ENCODE measurements at places on chromosomes 4 and X. TPM values are rescaled to one million over a fixed set of nuclear protein-coding genes. Genes with fewer than 3 reads are reported as not detected.

GRCh38 chr4:176789955-176790354 is 2.8 kb downstream of the VEGFC start:
- H3K4me3 ChIP-seq, result no peak overlapping the region
- peaks cover 37% of the 10 kb centered on the region for H3K27me3 ChIP-seq
- H3K4me1 ChIP-seq, result peaks cover 2% of the 10 kb centered on the region
- H3K36me3 ChIP-seq, result no peaks in the 10 kb centered on the region

- no peak within 1 kb of the TSS for H3K4me3 ChIP-seq
- H3K27me3 ChIP-seq, result no peaks in the 10 kb centered on the region
- no peaks in the 10 kb centered on the region for H3K4me1 ChIP-seq
- no peaks in the 10 kb centered on the region for H3K36me3 ChIP-seq
Measured at GRCh38 chr4:70153937-70154336, at the start of gene PRR27. TSS of gene PRR27 (plus strand) at chr4:70154237. CDS start at chr4:70154376, 139 bp downstream.

DNA sequence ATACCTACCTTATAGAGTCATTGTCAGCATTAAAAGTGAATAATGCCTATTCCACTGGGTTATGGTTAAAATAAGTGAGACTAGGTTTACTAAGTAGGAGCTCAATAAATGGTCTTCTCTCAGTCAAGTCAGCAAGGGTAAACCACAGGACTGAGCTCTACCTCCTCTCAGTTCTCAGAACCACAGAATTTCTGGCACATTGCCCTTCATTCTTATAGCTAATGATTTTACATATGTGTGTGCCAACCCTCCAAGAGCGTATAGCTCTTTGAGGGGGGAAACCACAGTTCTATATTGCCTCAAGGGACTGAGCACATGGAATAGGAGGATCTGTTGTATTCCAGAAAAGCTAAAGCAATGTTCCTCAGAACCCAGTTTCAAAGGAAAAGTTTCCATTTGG is 124.8 kb downstream of the ATG4A start:
- no peaks in the 10 kb centered on the region for H3K36me3 ChIP-seq
- H3K27ac ChIP-seq, result no peak overlapping the region
- no peak for DNase-seq
- H3K4me3 ChIP-seq, result no peak overlapping the region
- no peaks in the 10 kb centered on the region for H3K27me3 ChIP-seq

Gene TAF7L
- total RNA-seq, result not detected

- no peaks in the 10 kb centered on the region for H3K36me3 ChIP-seq
- H3K27ac ChIP-seq, result no peak overlapping the region
- no peak overlapping the region for H3K4me3 ChIP-seq
- no peak for DNase-seq
Measured at GRCh38 chr4:71732706-71733105, 51.2 kb downstream of the GC start.

Gene CPZ
- not detected for total RNA-seq

GRCh38 chrX:133056341-133056740 is 40.6 kb downstream of the USP26 start:
- no peaks in the 10 kb centered on the region for H3K27me3 ChIP-seq
- no peaks in the 10 kb centered on the region for H3K4me1 ChIP-seq
- H3K27ac ChIP-seq, result no peak overlapping the region
- DNase-seq, result no peak
- H3K4me3 ChIP-seq, result no peak overlapping the region
- no peaks in the 10 kb centered on the region for H3K36me3 ChIP-seq

GRCh38 chr4:126838941-126839679 is 793.6 kb upstream of the INTU start:
- H3K4me1 ChIP-seq, result no peaks in the 10 kb centered on the region
- H3K27ac ChIP-seq, result no peak overlapping the region
- H3K4me3 ChIP-seq, result no peak overlapping the region
- DNase-seq, result no peak
- H3K27me3 ChIP-seq, result no peaks in the 10 kb centered on the region
- no peaks in the 10 kb centered on the region for H3K36me3 ChIP-seq

Gene F9
- total RNA-seq, result not detected

GRCh38 chrX:57380026-57380796 is 93.7 kb downstream of the FAAH2 start:
- H3K27ac ChIP-seq, result no peak overlapping the region
- H3K27me3 ChIP-seq, result no peaks in the 10 kb centered on the region
- peaks cover 9% of the 10 kb centered on the region for H3K36me3 ChIP-seq
- H3K4me3 ChIP-seq, result no peak overlapping the region
- no peak for DNase-seq

GRCh38 chrX:27706526-27706925 is 101.3 kb upstream of the MAGEB10 start:
- no peak for DNase-seq
- H3K27me3 ChIP-seq, result no peaks in the 10 kb centered on the region
- no peaks in the 10 kb centered on the region for H3K36me3 ChIP-seq
- H3K27ac ChIP-seq, result no peak overlapping the region
- H3K4me1 ChIP-seq, result no peaks in the 10 kb centered on the region

DNA sequence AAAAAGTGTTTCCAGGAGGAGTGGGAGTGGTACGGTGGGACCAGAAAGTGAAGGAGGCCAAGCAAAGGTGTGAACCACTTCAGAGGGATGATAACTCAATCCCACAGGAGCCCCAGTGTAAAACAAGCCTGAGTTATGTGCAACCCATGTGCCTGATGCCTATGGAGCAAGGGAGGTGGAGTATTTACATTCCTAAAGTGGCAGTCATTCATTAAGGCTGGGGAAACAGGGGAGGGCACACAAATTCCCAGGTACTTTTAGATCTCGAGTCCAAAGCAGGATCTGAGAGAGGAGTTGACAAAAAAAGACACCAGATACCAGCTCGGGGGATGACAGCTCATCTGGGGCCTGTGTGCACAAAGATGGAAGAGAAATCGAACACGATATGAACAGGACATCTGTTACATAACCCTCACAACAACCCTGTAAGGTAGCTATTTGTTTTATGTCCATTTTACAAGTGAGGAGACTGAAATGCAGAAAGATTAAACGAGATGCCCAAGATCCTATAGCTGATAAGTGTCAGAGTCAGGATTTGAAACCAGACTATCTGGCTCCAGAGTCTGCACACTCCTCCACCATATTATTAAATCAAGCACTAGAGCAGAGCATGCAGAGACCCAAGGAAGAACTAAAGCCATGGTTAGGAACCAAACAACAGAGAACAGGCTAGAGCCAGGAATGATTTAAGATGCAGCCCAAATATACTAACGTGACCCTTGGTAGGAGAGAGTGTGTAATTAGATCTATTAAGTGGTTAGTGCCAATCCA is 91.9 kb upstream of the MAPK10 start:
- no peaks in the 10 kb centered on the region for H3K36me3 ChIP-seq
- DNase-seq, result no peak
- no peak overlapping the region for H3K27ac ChIP-seq

- H3K27ac ChIP-seq, result no peak overlapping the region
- no peaks in the 10 kb centered on the region for H3K27me3 ChIP-seq
- no peaks in the 10 kb centered on the region for H3K4me1 ChIP-seq
- no peaks in the 10 kb centered on the region for H3K36me3 ChIP-seq
Measured at GRCh38 chr4:109184491-109184961, 117.9 kb downstream of the COL25A1 start.

Gene TEX13C
- total RNA-seq, result not detected

DNA sequence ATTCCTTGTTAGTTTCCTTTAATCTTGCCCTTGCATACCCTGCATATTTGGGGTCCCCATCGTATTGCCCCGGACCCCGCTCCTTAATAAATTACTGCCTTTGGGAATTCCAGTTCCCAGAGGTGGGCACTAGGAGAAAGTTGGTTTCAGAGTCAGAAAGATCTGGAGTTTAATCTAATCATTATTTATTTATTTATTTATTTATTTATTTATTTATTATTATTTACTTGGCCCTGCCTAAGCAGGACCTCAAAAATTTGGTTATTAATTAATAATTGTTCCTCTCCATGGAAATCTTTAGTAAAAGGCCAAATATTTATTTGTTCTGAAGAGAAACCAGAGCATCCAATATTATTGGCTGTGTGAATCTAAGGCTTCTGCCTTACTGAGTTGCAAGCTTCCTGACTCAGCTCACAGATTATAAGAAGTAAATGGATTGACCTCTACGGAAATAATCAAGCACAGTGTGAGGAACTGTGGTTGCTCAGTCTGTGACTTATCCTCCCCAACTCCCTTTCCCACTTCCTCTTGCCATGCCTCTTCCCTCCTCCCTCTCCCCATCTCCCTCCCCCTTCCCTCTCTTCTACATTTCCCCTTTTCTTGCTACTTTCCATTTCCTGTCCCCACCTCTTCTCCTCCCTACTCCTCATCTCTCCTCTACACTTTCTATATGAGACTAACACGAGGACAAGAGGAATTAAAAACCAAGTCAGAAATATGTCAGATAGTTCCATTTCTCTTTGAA is 61.5 kb upstream of the AP1S2 start:
- H3K27me3 ChIP-seq, result no peaks in the 10 kb centered on the region
- H3K27ac ChIP-seq, result no peak overlapping the region
- H3K4me3 ChIP-seq, result no peak overlapping the region
- no peaks in the 10 kb centered on the region for H3K4me1 ChIP-seq
- DNase-seq, result no peak

- H3K36me3 ChIP-seq, result no peaks in the 10 kb centered on the region
- H3K4me1 ChIP-seq, result no peaks in the 10 kb centered on the region
- H3K27me3 ChIP-seq, result no peaks in the 10 kb centered on the region
- H3K4me3 ChIP-seq, result no peak overlapping the region
- no peak for DNase-seq
Measured at GRCh38 chr4:124650614-124651013, 61.9 kb downstream of the ANKRD50 start.

Gene NUDT10
- not detected for total RNA-seq

Gene MAGEA9B
- total RNA-seq, result not detected

Measured in CD4-positive, alpha-beta T cell (primary cell).